ENCODE measurements at places on chromosomes 6 and 20.

DNA sequence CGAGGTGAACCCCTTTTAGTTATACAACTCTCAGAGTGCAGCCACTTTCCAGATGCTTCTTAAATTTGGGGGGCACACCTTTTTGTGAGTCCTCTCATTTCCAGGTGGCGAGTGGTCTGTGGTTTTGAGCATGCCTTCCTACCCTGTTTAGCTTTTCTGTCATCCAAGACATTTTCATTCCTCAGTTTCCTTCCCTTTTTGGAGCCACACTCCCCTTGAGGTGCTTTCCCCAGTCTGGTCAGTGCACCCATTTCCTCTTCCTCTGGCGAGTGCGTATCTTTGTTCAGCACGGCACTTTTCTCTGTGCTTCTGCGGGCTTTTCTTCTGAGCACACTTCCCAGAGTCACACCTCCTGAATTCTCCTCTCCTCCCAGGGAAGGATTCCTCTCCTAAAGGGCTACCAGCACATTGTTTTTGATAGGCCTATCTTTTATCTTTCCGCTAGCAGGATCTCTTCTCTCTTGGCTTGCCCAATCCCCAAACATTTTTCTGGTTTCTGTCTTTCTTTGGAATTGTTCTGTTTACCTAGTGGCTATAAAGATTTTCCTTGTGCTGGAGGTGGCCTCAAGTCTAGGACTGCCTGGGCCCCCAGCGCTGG lies 1.4 kb downstream of the PHF20 start:
- peak; percentile 74 for DNase-seq

- no peak for DNase-seq
Measured at GRCh38 chr6:43860285-43860684, 90.3 kb downstream of the VEGFA start.

GRCh38 chr6:21360336-21360735 lies 233.2 kb upstream of the SOX4 start:
- DNase-seq, result peak; percentile 53

GRCh38 chr6:92822222-92822621 lies 597.1 kb downstream of the EPHA7 start:
- DNase-seq, result no peak

GRCh38 chr6:4383910-4384638 lies 248.7 kb upstream of the ECI2 start:
- DNase-seq, result no peak

- DNase-seq, result no peak
Measured at GRCh38 chr20:54657268-54657826, 182.0 kb downstream of the DOK5 start.

GRCh38 chr20:60065741-60066437 lies 107.7 kb downstream of the CDH26 start:
- no peak for DNase-seq

DNA sequence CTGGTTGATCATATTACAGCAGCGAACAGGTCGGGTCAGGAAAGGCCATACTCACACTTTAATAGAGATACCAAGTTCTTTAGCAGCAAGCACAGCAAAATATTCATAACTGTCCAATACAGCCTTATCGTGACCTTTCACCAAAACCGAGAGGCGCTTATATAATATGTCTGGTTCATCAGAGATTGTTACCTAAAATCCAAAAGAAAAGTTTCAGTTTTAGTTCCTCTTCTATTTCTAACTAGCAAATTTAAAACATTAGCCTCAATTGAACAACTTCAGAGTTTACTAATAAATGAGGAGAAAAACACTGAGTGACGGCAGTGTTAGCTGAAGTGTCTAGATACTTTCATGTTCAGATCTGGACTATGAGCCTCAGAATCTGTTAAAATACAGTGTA lies 5.9 kb downstream of the MRPS10 start:
- peak; percentile 39 for DNase-seq

GRCh38 chr6:157714153-157714490 lies 108.9 kb upstream of the SNX9 start:
- DNase-seq, result no peak

DNA sequence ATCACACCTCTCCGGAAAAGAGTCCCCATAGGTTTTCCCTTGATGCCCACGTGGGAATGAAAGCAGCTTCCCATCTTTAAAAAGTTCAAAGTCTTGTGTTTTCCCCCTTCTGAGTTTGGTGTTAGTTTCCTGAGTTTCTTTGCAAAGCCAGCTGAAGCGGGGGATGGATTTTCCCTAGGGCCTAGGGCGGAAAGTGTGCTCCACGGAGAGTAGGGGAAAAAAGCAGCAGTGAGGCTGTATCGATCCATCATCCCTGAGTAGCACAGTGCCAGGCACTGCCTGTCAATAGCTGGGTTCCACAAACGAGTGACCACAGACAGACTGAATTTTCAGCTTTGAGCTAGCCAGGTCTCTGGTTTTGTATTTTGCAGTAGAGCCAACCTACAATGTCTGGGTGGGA lies 1.3 kb downstream of the DAAM2 start:
- no peak for DNase-seq

DNA sequence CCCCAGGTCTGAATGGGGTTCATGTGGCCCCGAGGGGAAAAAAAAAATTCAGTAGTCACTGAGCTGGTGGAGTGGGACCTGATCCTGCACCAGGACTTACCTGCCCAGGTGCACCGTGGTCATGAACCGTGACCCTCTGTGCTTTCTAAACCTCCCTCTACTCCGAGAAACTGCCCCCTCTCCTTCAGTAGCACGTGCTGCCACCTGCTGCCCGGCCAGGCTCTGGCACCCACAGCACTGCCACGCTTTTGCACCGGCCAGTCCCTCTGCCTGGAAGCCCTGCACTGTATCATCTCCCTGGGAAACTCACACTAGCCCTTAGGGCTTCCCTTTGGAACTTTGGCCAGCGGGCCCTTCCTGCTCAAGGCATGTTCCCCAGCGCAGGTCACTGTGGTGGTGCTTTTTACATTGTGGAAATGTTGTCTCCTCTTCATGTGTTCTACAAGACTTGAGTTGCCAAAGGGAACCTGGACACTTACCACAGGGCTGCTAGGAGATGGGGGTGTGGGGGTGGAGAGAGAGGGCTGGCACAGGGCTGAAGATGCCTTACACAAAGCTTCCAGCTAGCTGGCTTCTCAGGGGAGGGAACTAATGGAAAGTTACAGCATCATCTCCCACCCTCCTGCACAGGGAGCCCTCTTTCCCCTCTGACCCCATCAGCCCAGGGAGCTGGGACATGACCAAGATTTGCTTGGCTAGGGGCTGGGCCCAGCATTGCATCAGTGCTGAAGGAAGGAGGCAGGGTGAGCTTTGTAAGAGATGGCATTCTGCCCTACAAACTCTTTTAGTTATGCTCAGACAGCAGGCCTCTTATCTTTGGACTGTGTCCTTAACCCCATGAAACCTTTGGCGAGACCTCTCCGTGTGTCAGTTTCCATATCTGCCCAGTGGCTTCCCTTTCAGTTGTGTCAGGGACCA lies 2.5 kb upstream of the PTPRT start:
- peak; percentile 15 for DNase-seq

GRCh38 chr20:1003920-1004697 lies 2.0 kb upstream of the RSPO4 start:
- no peak for DNase-seq

DNA sequence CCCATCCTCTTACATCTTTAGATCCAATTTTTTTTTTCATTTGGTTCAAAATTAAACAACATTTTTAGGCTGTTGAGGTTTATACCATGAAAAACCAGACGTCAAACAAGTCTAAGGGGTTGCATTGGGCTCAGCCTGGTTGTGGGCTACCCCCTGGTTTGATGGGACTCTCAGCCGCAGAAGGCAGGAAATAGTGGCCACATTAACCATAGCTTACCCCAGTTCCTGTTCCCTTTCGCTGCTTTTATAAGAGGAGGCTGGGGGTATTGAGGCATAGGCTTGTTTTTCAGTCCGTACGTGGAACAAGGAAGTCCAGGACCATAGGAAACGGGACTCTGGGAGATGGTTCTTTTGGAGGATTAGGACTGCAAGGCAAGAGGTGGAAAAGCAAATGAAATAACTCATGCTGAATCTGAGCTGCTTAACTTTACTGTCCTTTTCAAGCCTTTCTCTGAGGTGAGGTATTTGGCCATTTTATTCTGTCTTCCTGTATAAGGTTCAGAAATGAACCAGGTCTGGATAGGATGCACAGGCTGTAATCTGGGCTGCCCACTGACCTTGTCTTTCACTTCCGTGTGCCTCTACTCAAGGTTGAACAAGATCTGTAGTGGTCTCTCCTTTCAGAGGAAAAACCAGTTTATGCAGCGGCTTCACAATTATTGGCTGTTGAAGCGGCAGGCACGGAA lies 7.7 kb downstream of the BRPF3 start:
- DNase-seq, result peak; percentile 65

- DNase-seq, result no peak
Measured at GRCh38 chr20:44686934-44687333, 28.2 kb upstream of the CCN5 start.

Data from GM12865 (cell line).